ENCODE measurements at places on chromosomes 7 and 10. TPM values are rescaled to one million over a fixed set of nuclear protein-coding genes. Genes with fewer than 3 reads are reported as not detected.

Gene PDK4
- 0.72 TPM for total RNA-seq

Gene HOXA10
- total RNA-seq, result 0.08 TPM

Gene GSTK1
- 53.3 TPM for total RNA-seq

Gene AS3MT
- total RNA-seq, result 7.0 TPM

Gene AKR1C8
- not detected for total RNA-seq

Gene NPFFR1
- not detected for total RNA-seq

Measured in fibroblast of the aortic adventitia (primary cell).